ENCODE measurements at places on chromosomes 16 and 17.

GRCh38 chr16:75342308-75342811, 90.9 kb upstream of the BCAR1 start:
- DNase-seq, result peak; percentile 24

GRCh38 chr16:85457366-85457765, 155.8 kb upstream of the GSE1 start:
- no peak for DNase-seq

- DNase-seq, result peak; percentile 92
Observed at GRCh38 chr16:83513008-83513755, 294.6 kb upstream of the HSBP1 start.

GRCh38 chr16:57049678-57050077, 42.7 kb upstream of the CPNE2 start:
- no peak for DNase-seq

DNA sequence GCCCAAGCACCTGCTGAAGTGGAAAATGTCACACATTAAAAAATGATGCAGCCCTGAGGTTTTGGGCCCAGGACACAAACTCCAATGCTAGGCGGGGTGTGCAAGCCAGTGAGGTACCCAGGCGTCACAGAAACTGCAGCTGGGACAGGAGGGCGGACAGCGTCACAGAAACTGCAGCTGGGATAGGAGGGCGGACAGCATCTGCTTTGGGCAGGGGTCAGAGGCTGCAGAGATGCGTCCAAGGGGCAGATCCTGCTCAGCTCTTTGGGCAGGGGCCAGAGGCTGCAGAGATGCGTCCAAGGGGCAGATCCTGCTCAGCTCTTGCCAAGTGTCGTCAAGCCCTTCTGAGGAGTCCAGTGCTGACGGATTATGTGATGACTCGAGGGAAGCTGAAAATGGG, 43.9 kb upstream of the RCVRN start:
- DNase-seq, result no peak

DNA sequence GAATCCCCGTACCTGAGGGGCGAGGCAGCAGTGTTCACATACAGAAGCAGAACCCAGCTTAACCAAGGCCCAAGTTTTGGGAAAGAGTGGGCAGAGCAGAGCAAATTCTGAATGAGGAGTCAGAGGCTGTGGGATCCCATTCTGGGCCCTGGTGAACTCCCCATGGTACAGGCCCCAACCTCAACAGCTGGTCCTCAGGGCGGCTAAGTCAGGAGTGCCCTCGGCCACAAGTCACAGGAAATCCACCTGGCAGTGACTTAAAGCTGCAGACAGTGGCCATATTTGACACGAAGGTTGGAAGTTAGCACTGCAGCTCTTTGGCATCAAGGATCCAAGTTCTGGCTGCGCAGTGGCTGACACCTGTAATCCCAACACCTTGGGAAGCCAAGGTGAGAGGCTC, 237.1 kb downstream of the PARN start:
- no peak for DNase-seq

DNA sequence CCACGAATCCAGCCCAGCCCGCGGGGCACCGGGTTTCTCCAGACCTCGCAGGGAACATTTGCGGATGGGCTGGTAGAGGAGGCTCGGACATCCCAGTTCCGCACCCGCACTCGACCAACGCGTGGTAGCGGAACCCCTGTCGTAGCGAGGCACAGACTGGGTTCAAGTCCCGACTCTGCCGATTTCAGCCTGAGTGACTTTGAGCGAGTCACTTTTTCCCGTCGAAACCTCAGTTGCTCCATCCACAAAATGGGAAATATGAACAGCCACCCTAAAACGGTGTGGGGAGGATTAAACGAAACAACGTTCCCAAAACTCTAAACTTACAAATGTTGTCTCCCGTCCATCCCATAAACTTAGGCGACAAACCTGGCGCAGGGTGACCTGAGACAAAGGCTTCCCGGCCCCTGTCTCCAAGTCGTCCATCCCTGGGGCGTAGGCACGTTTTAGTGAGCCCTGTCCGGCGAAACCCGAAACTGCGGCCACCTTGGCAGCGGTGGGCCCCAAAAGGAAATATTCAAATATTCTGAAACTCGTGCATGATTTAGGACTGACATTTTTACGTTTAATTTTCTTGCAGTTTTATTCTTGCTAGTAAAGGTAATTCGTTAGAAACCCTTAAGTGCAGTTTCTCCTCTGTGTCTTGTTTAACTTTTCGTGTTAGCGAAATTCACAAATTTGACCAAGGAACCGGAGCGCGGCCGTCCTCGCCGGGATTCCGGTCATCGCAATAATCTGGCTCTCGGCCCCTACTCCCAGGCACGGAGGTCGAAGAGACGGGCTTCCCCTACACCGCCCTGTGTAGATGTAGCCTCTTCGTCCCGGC, 1.9 kb upstream of the MLLT6 start:
- no peak for DNase-seq

DNA sequence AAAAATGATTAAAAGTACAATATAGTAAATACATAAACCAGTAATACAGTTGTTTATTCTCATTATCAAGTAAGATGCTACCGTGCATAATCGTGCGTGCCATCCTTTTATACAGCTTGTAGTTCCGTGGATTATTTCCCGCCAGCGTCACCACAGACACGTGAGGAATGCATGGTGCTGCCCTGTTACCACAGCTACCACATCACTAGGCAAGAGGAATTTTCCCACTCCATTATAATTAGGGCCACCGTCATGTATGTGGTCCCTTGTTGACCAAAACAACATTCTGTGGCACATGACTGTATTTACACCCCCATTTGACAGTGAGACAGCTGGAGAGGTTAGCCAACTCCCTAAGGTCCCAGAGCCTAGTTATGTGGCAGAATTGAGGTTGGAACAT, 30.5 kb upstream of the LGALS9 start:
- DNase-seq, result peak; percentile 28

DNA sequence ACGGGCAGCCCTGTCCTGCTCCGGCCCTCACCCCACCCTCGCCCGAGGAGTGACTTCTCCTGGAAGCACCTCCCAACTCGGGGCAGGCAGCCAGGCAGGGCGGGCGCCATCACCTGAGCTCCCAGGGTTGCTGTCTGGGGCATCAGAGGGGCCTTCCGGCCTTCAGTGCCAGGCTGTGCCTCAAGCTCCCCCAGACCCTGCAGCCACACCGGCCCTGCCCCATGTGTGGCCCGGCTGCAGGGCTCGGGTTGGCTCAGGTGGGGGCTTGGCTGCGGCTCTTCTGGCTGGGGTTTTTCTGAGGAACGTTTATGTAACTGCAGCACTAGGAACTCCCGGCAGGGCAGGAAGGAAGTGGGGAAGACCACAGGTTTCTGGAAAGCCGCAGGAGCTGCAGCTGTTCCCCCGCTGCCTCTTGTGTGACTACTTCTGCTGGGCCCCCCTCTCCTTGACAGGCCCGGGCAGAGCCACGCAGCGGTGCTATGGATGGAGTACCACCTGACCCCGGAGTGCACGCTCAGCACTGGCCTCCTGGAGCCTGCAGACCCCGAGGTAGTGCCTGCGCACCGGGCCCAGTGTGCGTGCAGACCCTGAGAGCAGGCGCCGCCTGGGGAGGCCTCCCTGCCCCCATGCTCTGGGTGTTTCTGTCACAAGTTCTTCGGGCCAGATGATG, 45.6 kb downstream of the PRMT7 start:
- DNase-seq, result no peak

DNA sequence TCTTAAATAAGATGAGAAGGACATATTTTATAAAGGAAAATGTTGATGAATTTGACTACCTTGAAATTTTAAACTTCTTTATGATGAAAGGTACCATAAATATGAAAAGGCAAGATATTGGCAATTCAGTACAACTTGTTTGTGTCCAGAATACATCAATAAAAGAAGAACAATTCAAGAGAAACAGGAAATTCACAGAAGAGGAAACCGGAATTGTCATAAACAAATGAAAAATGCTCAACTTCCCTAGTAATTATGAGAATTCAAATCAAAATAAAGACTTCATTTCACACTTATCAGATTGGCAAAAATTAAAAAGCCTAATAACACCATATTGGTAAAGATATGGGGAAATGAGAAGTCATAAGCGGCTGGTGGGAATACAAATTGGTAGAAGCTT, 54.3 kb downstream of the WSB1 start:
- DNase-seq, result no peak

GRCh38 chr17:38653230-38653629, 21.5 kb downstream of the EPOP start:
- DNase-seq, result no peak

DNA sequence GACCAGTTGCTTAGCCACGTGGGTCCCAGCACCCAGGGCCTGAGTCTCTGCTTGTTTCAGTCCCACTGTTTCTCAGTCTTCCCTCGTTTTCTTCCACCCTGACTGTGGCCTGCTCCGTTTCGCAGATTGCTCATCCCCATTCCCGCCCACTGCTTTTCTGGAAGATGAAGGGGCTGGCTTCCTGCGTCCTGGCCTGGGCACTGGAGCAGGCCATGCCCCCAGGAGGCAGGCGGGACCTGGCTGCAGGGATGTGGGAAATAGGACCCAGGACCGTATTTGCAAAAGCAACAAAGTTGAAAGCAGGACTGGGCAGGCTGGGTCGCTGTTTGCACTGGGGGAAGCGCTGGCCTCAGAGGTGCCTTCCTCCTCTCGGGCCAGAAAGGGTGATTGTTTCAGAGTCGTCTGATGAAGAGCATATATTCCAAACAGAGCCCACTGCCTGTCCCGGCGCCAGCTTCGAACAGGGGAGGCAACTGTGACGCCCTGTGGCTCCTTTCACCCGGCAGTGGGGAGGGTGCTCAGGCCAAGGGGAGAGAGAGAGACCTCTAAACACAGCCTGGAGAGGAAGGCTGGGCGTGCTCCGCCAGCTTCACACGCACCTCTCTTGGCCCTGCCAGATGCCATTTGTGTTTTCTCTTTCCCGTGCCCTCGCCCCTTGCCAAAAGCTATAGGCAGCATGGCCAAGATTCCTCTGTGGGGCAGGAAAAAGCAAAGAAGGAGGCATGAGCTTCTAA, 108.6 kb downstream of the CMIP start:
- DNase-seq, result peak; percentile 25

DNA sequence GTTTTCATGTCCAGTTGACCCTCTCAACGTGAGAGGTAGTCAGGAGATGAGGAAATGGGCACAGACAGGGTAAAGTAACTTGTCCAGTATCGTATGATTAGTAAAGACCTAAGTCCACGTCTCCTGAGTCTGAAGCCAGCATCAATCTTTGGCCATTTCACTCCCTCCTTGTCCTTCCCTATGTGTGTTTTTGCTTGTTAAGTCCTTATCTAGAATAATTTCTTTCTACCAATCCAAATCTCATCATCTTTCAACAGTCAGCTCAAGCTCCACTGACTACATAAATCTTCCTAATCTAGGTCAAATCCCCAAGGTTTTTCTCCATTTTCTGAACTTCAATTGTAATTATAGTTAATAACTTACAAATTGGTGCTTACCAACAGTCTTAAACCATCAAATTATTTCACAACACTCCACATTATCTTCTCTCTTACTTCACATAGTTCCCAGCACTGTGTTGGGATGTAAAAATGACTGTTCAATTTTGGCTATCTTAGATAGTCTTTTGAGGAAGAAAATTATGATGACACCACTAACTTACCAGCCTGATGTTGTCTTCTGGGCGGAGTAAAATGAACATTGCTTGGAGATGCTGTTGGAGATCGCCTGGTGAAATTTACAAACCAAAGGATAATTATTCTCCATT, 72.3 kb upstream of the CORO6 start:
- DNase-seq, result no peak

DNA sequence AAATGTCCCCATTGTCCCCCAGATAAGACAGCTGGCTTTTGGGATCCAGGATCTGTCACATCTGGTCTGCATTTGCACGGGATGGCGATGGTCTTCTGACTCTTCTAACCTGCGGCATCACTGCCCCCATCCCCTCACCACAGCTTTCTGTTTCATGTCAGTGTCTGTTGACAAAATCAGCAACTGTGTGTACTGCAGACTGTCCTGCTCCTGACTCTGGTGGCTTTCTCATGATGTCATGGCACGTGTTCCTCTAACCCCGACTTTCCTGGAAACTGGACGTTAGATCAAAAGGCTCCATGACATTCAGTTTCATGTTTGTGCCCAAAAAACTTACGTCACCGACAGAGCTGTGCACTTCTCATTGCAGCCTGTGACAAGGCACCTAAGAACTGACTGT, 30.1 kb upstream of the CPNE2 start:
- no peak for DNase-seq

DNA sequence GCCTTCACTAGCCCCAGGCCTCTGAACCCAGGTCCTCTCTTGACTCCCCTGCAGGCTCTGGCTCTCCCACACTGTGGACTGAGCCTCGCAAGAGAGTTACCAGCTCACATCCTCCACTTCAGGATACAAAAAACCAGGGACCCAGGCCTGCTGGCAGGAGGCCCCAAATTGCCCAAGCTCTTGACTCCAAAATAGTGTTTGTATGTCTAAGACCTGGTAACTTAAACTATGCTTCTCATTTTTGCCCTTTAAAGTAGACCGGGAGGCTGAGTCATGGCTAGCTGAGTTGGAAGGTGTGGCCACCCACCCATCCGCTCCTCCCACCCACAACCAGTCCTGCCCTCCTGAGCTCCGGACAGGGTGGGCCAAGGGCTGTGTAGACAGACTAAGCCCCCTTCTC, 250.0 kb downstream of the SOX9 start:
- peak; percentile 52 for DNase-seq

GRCh38 chr16:53588081-53588648, 85.2 kb upstream of the AKTIP start:
- DNase-seq, result no peak

DNA sequence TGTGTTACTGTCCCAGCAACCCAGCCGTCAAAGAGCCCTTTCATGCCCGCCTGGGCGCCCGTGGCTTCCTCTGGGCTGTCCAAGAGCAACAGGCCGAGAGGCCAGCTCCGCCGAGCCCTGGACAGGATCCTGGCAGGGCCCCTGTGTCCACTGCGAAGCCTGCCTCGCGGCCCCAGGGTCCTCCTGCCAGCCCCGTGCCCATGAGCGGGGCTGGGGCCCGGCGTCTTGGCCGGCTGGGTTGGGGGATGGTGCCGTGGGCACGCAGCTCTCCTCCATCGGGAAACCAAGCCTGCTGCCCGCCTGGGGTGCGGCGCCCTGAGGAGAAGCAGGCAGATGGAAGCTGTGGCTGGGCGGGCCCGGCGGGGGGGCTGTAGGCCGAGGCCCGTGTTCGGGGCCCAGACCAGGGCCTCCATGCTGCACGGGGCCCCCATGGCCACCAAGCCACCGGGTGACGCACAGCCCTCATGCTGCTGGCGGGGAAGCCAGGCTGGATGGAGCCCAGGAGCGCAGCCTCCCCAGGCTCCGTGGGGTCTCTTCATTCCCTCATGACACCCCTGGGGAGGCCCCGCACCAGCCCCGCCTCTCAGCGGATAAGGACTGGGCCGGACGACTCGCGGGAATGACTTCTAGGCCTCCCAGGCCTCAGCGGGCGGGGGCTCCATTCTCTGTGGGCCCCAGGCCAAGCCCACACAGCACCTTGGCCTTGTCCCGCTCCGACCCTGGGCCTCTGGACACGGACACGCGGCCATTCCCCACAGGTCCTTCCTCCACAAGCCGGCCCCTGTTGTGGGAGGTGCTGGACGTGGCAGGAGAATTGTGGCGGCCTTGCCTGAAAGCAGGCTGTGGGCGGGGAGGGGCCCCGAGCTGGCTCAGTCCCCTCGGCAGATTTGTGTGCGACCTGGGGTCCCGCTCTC, at the start of gene C1QTNF8:
TSS of gene C1QTNF8 (minus strand) at position 76 of the 914 bp plus-strand sequence. CDS start 1,322 bp downstream, outside the sequence.
- no peak for DNase-seq

GRCh38 chr17:61699694-61700093, 108.7 kb upstream of the NACA2 start:
- no peak for DNase-seq

- no peak for DNase-seq
Observed at GRCh38 chr17:76191896-76192295, 48.4 kb downstream of the RNF157 start.

GRCh38 chr16:88405216-88406060, 22.7 kb downstream of the ZNF469 start:
- DNase-seq, result peak; percentile 79

GRCh38 chr16:22677024-22677830, 136.7 kb upstream of the HS3ST2 start:
- DNase-seq, result no peak

- DNase-seq, result no peak
Observed at GRCh38 chr17:40493697-40494096, 7.7 kb downstream of the TNS4 start.
